Activated CD8-positive, alpha-beta T cell treated with anti-CD3 and anti-CD28 coated beads for 36 hours (primary cell): ENCODE measurements at places on chromosomes 7 and 10. TPM values are rescaled to one million over a fixed set of nuclear protein-coding genes. Genes with fewer than 3 reads are reported as not detected.

DNA sequence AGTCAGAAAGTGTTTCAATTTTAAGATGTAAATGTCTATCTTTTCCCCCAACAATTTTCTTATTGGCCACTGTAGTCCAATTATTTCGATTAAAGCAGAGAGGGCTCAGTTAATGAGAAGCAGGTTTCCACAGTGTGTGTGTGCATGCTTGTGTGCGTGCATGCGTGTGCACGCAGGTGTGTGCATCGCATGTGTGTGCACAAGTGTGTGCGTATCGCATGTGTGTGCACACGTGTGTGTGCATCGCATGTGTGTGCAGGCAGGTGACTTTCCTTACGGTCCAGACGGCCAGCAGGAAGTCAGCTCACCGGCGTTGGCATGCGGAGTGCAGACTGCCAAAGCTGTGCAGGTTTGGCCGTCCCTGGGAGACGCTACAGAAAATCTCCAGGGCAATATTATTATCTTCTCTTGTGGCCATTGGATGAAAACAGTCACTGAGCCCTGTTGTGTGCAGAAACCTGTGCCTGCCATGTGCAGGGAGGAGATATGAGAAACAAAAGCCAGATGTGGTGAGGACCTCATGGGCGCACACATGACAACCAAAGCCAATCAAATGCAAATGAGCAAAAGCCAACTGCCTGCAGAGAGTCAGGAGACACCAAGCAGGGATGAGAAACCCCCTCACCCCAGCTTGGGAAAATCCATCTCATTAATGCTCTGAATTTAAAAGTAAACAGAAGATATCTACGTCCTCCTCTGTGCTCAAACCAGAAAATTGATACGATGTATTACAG, 70.4 kb downstream of the C10orf90 start:
- no peak for DNase-seq

DNA sequence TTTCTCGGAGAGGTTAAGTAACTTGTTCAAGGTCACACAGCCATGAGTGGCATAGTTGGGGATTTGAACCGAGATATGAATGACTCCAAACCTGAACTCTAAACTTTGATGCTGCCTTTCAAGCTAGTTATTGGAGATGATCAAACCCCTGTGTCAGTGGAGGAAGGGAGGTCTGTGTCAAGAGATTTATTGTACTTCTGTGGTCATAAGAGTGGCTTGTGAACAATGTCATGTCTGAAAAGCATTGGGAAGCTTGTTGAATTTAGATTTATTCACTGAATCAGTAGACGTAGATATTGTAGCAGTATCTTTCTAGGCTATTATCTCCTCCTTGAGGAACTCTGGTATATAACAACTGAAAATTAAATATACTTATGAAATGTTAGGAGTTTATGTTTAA, 27.3 kb downstream of the SNX10 start:
- no peak for DNase-seq

DNA sequence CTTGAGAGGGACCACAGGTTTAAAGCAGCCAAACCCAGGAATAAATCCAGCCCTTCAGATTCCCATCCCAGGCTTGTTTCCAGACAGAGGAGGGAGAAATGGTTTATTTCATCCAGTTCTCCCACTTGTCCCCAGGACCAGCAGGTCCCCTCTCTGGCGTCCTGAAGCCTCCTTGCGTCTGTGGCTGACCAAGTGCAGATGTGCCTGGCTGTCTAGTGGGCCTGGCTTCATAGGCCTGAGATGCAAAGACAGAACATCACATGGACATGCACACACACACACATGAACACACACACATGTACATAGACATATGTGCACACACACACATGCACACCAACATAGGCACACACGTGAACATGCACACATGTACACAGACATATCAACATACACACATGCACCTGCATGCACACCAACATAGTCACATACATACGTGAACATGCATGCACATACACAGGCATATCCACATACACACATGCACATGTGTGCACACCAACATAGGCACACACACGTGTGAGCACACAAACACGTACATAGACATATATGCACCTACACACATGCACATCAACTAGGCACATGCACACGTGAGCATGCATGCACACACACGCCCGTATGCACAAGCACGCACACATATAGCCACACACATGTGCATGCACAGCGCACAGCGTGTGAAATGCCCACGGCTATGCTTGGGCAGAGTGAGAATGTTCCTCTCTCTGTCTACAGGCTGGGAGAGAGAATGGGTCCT, 10.7 kb downstream of the FOXL3 start:
- DNase-seq, result no peak

DNA sequence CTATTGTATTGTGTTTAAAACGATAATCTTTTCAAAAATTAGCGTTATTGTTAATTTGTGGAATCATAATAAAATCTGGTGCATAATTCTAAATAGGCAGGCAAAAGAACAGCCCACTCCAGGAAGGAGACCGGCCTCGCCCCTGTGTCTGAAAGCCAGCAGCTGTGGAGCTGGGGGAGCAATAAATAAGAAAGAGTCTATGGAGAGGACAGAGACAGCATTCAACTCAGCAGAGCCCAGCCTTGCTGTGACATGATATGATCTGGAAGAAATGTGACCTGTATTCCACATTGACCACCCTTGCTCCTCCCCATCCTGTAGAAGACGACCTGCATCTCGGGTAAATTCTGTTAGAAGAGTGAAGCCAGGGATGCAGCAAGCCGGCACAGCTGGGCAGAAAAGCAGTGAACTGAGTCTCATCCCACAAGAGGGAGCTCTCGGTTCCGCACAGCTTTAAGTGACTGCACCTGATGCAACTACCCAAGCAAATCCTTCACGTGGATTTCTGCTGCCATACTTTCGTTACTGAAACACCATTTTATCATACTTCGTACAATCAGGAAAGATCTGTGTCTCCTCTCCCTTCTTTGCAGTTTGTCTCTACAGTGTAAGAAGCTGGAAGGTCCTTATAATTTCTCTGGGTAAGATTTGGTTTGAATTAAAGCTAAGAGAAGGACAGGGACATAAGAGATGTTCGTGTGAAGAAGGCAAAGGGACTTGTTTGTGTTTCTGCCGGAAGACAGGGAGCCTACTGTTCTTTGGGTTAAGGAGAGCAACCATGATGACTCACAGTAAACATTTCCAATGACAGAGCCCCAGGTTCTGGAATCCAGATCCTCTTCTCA, 427.1 kb downstream of the GPAM start:
- DNase-seq, result peak; percentile 34

DNA sequence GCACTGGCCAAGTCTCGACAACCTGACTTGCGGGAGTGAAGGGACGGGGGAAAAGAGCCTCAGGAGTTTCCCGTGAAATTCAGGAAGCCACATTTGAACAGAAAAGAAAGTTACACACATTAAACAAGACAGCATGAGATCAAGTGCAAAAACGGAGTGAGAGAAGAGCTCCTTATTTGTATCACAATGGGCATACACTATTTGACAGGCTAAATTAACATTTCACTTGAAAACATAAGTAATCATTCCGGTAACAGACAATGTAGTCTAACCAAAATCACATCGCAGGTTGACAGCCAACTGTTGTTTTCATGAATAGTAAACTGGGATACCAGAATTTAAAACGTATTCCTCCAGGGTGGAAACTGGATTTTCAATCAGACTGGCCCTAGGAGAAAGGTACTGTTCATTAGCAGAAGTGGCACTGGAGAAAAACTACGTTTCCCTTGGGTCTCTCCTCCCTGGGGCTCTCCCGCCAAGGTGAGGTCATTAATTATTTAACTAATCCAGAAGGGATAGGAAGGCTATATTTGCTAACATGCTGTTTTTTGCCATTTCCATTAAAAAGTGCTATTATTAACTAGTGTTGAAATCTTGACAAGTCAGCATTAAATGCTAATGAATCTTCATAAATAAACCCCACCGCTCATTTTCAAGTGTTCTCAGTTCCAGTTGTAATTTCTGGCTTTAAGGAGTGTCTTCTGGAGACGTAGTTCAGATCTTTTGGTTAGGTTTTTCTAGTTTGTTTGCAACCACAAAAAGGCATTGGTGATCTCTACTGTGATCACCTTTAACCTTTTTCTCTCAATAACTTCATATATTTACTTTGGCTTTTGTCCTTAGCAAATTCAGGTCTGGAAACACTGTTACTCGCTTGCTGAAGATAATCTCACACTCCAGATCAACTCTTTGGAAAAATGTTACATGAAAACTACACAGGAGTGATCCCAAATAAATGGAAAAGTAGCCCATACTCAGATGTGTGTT, 25.1 kb downstream of the RHEB start:
- no peak for DNase-seq

TOMM7 gene
- total RNA-seq, result 206 TPM

NME8 gene
- total RNA-seq, result not detected

LIPF gene
- not detected for total RNA-seq

OR9A2 gene
- total RNA-seq, result not detected
